ENCODE measurements at places on chromosomes 5 and 9.

DNA sequence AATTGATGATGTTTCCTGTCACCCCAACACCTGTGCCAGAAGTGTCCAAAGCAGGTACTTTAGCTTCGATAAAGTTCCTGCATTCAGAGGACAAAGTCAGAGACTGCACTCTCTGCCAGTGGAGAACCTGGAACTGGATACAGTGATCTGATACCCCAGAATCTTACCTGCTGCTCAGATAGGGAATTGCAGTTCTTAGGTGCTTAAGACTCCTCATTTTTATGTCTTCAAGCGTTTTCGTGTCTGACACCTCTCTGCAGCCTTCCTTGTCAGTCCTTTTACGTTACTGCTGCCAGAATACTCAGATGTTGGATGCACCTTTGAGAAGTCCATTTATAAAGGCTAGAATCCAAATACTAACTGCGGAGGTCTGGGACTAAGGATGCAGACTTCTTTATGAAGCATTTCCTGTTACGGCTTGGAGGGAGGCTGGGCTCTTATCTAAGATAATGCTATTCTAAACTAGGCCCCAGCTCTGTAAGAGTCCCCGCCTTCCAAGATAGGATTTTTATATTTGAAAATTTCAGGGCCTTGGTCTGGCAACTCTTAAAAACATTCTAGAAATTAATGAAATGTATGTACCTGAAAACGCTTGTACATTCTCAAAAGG is 1.9 kb downstream of the ISOC1 start:
- DNase-seq: no peak

DNA sequence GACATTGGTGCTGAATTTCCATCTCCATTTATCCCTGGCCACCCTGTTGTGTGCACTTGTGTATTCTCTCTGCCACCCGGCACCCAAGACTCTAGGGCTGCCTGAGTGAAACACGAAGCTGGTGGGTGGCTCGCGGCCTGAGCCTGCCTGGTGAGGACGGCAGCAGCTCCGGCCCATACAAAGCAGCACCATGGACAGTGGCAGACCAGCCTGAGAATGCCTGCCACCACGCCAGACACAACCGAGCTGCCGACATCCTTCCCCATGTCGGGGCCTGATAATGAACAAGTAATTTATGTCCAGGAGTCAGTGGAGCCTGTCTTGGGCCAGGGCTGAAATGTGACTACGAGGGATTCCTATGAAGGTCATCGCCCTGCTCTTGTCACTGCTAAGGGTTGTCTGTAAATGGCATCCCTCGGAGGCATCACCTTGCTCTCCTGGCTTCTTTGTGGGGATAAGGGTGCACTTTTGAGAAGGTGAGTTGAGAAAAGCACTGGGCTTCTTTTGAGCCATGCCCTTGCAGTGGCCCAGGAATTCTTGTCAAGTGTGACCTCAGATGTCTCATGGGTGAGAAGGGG is 175.7 kb downstream of the MELK start:
- no peak for DNase-seq

GRCh38 chr9:122619996-122620395 is 5.5 kb downstream of the OR1Q1 start:
- no peak for DNase-seq

- no peak for DNase-seq
Measured at GRCh38 chr5:2779459-2779858, 28.0 kb upstream of the IRX2 start.

- no peak for DNase-seq
Measured at GRCh38 chr5:172834415-172835289, 601 bp downstream of the ERGIC1 start.

DNA sequence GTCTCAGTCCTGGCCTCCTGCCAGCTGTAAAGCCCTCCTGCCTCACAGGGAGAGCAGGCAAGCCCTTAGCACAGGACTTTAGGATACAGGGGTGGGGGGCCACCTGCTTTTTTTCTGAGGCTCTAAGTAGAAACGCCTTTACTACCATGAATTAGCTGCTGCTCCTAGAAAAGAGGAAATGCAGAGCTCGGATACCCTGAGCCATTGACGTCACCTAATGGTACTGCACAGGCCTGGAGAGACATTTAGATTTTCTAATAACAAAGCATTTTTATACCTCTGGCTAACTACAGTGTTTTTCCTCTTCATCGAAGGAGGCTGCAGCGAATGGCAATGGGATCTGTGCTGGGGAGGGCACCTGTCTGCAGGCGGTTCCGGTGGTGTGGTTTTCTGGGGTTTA is 137.0 kb downstream of the WDR41 start:
- DNase-seq: no peak

GRCh38 chr5:36300927-36301540 is 668 bp downstream of the RANBP3L start:
- no peak for DNase-seq

DNA sequence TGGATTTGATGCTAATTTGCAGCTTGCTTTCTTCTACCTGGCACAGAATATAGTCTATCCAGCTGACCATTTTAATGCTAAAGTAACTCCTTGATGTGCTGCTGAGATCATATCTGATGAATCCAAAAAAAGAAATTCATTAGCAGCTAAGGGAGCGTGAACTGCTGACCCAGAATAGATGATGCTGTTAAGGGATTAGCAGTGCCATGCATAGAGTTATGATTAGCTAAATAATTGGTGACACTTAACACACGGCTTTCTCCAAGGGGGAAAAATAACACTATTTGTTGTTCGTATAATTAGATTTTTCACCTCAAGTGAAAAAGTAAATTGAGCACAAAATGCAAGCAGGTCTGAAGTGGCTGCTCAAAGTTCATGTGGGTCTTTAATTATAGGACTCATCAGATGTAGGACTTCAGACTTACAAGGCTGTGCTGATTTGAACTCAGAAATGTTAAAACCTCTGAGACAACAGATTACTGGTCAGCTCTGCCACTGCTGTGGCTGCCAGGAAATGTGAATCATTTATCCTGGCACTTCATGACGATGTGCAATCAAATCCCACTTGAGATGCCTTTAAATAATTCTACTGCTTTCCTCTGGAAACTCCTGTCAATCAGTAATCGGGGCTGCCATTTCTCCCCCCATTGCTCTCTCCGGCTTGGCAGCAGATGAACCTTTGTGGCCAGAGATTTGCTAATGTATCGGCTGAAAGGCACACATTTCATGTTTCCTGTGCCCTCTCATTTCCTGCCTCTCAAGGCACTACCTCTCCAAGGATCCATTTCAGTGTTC is 291.6 kb upstream of the C9orf72 start:
- no peak for DNase-seq

GRCh38 chr5:72191404-72191803 is 84.1 kb downstream of the MAP1B start:
- no peak for DNase-seq

- peak; percentile 59 for DNase-seq
Measured at GRCh38 chr5:134526483-134527155, 1.1 kb downstream of the JADE2 start.

DNA sequence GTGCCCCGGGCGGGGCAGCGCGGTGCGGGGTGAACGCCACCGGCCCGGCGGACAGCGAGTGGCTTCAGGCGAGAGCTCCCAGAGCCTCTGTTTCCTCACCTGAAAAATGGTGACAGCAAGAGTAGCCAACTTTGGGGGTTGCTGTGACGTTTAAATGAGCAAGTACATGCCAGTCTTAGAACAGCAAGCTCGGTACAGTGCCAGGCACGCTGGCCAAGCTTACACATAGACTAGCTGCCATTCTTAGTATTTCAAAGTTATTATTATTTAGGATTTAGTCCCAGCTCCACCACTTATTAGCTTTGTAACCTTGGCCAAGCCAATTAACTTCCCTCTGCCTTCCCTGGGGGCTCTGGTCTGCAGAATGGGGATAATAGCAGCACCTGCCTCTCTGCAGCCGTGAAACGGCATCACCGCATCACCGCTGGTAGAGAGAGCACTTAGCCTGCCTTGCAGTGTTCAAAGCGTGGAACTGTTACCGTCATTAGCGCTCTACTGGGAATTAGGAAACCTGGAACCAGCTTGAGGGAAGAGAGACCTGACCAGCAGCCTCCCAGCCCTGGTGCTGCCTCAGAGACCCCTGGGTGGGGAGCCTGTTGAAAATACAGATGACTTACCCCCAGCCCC is at the start of gene C9orf50:
C9orf50 (minus strand) TSS at position 433 of the 627 bp plus-strand sequence. CDS start 527 bp downstream, outside the sequence.
- DNase-seq: no peak

GRCh38 chr5:61575103-61575502 is 243.0 kb downstream of the ZSWIM6 start:
- no peak for DNase-seq

DNA sequence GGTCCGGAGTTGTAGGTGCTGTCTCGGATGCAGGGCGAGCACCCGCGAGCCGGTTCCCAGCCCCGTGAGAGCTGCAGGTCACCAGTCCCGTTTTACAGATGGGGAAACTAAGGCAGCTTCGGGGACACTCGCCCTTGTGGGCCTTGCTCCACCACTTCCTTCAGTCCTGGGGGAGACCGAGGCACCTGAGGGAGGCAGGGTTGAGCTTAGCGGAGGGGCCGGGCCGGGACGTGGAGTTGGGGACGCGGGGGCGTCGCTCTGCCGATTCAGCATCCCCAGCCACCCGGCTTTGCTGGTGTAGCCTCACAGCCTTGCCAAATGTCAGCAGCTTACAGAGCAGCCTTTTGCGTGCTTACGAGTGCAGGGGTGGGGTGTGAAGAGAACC is 530 bp downstream of the BBLN start:
- DNase-seq: peak; percentile 37

Measured in stimulated activated CD4-positive, alpha-beta T cell treated with anti-CD3 and anti-CD28 coated beads, Interleukin-1b, Interleukin-23, amount 100 ng/mL, for 24 hours (primary cell).